ENCODE measurements at places on chromosomes 2 and 18. TPM values are rescaled to one million over a fixed set of nuclear protein-coding genes. Genes with fewer than 3 reads are reported as not detected.

CAPN14 gene
- total RNA-seq = 0.05 TPM

IL1A gene
- not detected for total RNA-seq

CRYBA2 gene
- not detected for total RNA-seq

RAB1A gene
- 117 TPM for total RNA-seq
